ENCODE measurements at places on chromosomes 6 and 20. TPM values are rescaled to one million over a fixed set of nuclear protein-coding genes. Genes with fewer than 3 reads are reported as not detected.

Gene CLPSL1
- total RNA-seq: not detected

Gene PARD6B
- total RNA-seq: 3.5 TPM

Gene SLC13A3
- 3.1 TPM for total RNA-seq

Gene SFT2D1
- total RNA-seq: 62.1 TPM

Gene TBXT
- total RNA-seq: not detected

Gene GTPBP2
- 123 TPM for total RNA-seq

Gene PTPRT
- under 0.01 TPM for total RNA-seq

Gene MAP7
- total RNA-seq: 1.4 TPM

Gene CCN6
- total RNA-seq: not detected

Gene FILIP1
- 0.62 TPM for total RNA-seq

Gene BACH2
- total RNA-seq: 0.55 TPM

Gene C6orf89
- total RNA-seq: 37.5 TPM

Gene SAMD3
- 14.4 TPM for total RNA-seq

Gene PLN
- 0.11 TPM for total RNA-seq

Gene DPPA5
- total RNA-seq: not detected

Gene FAM217A
- not detected for total RNA-seq

Gene PRRT1
- 0.11 TPM for total RNA-seq

Gene THBD
- total RNA-seq: 18.5 TPM

Gene MACROD2
- total RNA-seq: 3.6 TPM

Gene BMP5
- not detected for total RNA-seq

Gene PREX1
- 21.4 TPM for total RNA-seq

Gene EFCAB8
- total RNA-seq: not detected

Gene CDSN
- total RNA-seq: not detected

Gene MEP1A
- not detected for total RNA-seq
